Stomach (tissue), 19 donors: ENCODE measurements at places on chromosomes 12 and 14.

DNA sequence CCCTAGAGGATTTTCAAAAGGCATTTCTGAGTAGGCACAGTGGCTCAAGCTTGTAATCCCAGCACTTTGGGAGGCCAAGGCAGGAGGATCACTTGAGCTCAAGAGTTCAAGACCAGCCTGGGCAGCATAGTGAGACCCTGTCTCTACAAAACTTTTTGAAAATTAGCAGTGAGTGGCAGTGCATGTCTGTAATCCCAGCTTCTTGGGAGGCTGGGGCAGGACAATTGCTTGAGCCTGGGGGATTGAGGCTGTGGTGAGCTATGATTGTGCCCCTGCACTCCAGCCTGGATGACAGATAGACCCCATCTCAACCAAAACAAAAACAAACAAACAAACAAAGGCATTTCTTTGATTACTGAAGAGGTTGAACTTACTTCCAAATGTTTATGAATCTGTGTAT, 201.4 kb downstream of the KIF26A start:
- no peak for DNase-seq

DNA sequence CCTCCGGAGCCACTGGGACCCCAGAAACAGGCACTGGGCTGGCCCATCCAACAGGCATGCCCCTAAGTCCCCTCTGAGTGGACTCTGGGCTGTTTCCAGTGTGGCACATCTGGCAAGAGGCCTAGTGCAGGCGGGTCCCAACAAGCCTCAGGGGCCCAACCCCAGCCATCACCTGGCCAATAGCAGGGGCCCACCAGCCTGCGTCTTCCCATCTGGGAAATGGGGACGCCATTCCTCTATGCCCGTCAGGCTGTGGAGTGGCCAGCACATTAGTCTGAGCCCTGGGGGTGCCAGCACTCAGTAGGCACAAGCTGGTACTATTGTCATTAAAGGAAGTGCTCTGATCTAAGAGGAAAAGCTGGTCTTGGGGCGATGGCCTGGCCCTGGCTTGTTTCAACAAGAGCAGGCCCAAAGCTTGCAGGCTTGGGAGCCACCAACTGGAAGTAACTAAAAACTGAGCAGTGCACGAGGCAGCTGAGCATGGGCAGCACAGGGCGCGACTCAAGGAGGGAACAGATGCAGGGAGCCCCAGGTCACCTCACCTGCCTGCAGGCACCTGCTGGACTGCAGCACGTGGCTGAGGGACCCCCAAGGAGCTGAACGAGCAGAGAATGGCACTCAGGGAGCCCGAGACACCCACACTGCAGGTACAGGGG, 8.4 kb downstream of the DEGS2 start:
- DNase-seq = peak; percentile 50

- DNase-seq = no peak
Observed at GRCh38 chr12:110088936-110089335, 35.2 kb upstream of the IFT81 start.

DNA sequence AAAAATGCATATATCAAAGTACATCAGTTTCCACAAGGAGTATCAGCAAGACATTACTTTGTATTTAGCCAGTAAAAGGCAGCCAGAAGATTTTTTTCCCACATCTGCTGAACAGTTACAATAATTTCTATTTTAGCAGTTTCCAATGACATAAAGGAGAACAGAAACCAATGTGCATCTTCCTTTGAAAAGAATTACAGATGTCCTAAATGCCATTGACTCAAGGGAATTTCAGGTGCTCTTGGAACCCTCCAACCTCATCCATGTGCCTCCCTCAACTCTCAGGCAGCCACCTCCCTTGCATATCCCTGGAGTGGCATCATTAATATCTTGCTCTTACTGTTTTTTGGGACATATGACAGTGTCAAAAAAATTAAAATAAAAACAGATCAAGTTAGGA, 62.2 kb upstream of the ST8SIA1 start:
- no peak for DNase-seq

GRCh38 chr14:30194741-30195148, 267.1 kb upstream of the PRKD1 start:
- DNase-seq = peak; percentile 13

- DNase-seq = peak; percentile 56
Observed at GRCh38 chr14:69055999-69056788, 77.1 kb upstream of the ACTN1 start.

DNA sequence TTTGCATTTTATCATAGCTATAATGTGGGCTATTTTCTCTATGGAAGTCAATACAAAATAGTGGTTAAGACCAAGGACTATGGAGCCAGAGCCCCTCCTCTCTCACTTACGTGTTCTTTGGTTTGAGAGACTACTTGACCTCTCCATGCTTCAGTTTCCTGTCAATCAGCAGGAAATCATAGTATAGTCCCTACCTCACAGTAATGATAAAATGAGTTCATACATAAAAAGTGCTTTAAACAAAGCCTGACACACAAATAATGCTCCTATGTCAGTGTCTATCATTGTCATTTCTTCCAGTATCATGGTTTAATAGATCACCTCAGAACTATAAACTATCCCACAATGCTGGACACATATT, 90.4 kb downstream of the MED13L start:
- no peak for DNase-seq

DNA sequence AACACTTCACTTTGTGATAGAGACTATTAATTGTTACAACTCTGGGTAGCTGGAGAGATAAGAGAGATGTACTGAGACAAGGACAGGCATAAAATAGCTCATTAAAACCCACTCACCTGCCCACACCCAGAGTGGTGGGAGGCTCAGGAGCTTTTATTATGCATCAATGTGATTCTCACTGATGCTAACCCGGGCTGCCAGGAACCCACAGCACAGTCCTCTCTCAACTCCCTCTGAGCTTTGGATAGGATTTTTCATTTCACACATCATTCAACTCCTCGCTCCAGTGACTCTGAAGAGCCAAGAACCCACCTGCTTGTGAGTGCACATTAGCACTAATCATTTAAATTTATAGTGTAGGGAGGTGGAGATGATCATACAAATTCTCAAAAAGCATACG, 827.9 kb downstream of the FLRT2 start:
- no peak for DNase-seq

GRCh38 chr12:41287500-41288141, 99.5 kb downstream of the PDZRN4 start:
- DNase-seq = no peak

DNA sequence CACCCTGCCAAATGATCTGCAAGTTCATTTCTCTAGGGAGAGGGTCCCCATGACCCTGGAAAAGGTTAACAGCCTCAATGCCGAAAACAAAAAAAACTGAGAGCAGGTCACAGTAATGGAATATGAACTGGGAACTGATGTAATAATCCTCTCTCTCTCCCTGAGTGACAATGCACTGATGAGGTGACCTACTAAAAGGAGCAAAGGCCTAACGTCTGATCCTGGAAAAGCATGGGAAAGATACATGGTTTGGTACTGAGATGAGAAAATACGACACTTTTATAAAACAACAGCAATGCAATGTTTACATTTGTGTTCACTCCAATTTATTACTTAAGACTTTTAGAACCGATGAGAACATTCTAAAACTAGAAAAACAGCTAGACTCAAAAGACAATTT, 27.7 kb downstream of the SETD3 start:
- DNase-seq = no peak

- no peak for DNase-seq
Observed at GRCh38 chr12:6827982-6828780, at the start of gene P3H3. TSS of gene P3H3 (plus strand) at chr12:6828407. CDS start at chr12:6828441, 34 bp downstream.

GRCh38 chr12:108483213-108484059, 31.6 kb upstream of the FICD start:
- no peak for DNase-seq
